ENCODE measurements at places on chromosomes 3 and 15.

- peak; percentile 98 for DNase-seq
These were observed 330.8 kb downstream of the TIGIT start for GRCh38 chr3:114624571-114625181.

GRCh38 chr15:91258415-91258759, 158.3 kb downstream of the SV2B start:
- DNase-seq, result no peak

DNA sequence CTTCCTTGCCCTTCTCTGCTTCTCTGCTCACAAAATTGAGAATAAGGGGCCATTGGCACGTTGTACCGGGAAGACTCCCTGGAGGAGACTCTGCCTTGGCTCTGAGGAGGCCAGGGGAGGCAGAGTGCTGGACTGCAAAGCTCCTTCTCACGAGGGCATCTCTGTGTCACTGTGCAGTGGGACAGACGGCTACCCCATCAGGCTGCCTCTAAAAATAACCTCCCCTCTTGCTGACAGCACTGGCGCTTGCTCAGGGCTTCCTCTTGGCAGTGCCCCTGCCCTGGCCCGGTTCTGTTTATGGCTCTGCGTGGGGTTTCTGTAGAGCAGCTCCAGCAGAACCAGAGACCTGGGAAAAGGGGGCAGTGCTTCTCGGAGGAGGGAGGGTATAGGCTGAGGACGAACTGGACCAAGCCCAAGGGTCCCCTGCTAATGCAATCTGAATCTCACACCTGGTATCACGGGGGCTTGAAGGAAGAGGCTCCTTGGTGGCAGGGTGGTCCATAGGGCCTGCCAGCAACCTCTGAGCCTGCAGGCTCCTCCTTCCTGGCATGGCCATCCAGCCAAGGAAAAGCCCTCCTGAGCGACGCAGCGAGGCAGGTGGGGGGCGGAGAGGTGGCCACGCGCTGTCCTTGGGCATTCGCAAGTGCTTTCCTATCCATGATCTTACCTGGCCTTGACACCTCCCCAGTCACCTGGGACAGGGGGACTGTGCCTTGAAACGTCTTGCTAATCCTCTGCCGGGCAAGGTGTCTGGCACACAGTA, 63.3 kb upstream of the TLE3 start:
- DNase-seq, result no peak

DNA sequence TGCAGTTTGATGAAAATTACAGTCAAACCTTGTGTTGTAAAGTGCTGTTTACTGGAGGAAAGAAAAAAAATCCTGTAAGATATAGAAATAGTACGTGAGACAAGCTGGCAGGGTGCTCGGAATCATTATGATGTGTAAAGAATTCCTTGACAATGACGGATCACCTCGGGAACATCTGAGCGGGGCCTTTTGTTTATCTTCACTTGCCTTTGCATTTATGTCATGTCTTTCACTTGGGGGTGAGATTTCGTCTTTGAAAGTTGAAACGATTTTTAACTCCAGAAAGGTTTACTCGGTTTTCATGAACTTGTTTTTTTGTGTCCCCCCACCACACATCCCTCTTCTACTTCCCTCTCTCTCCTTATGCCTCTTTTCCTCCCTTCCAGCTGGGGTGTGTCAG, 128.3 kb upstream of the VEPH1 start:
- no peak for DNase-seq

DNA sequence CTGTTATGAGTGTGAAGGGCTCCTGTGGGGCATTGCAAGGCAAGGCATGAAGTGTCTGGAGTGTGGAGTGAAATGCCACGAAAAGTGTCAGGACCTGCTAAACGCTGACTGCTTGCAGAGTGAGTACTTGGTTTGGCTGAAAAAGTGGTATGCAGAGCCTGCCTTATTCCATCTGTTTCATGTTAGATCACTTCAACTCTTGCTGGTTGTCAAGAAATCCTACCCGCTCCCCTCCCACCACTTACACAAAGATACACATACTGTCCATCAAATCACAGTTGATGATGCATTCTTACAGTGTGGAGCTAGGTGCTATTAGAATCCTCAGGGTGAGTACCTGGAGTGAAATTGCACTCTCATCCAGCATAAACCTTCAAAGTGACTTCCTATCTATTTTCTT, 272.1 kb downstream of the UNC13C start:
- DNase-seq, result no peak

DNA sequence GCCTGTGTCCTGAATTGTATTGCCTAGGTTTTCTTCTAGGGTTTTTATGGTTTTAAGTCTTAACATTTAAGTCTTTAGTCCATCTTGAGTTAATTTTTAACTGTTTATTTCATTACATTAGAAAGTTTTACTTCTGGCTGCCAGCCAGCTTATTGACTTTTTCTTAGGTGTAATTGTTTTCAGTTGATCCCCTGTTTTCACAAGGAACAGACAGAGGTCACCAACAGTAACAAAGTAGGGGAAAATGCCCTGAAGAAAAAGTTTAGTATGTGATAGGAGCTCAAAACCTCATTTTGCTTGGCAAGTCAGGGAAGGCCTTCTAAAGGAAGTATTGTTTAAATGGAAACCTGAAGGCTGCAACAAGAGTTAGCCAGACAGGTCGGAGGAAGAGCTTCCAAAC, 10.4 kb downstream of the WDR48 start:
- DNase-seq, result no peak

DNA sequence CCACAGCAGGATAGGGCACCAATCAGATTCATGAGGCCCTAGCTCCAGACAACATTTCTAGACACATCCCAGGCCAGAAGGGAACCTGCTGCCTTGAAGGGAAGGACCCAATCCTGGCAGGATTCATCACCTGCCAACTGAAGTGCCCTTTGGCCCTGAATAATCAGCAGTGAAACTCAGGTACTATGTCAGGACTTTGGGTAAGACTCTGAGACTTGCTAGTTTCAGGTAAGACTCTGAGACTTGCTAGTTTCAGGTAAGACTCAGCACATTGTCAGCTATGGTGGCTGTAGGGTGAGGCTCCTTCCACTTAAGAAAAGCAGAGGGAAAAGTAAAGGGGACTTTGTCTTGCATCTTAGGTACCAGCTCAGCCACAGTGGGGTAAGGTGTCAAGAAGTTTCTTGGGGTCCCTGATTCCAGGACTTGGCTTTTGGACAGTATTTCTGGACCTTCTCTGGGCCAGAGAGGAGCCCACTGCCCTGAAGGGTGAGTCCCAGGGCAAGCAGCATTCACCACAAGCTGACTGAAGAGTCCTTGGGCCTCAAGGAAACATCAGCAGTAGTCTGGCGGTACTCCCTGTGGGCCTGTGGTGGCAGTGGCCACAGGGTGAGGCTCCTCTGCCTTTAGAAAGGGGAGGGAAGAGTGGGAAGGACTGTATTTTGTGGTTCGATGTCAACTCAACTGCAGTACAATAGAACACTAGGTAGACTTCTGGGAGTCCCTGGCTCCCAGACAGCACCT, 13.7 kb upstream of the COL8A1 start:
- no peak for DNase-seq

DNA sequence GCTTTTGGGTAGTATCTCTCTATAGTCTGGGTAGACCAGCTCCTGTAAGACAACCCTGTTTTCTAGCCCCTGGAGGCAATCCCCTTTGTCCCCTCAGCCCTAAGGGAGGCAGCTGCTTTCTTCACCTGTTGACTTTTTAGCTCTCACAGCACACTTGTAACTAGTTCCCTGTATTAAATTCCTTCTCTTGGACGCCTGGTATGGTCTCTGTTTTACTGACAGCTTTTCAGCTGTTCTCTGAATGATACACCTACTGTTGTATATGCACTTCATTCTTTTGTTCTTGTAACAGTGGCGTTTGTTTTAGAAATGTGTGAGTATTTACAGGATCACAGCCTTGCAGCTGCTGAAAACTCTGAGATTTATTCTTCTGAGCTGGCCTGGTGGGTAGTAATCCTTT, 413.0 kb upstream of the RBMS3 start:
- no peak for DNase-seq

GRCh38 chr3:14238356-14238755, 59.7 kb downstream of the LSM3 start:
- DNase-seq, result no peak

- no peak for DNase-seq
These were observed 268.0 kb downstream of the SUCLG2 start for GRCh38 chr3:67386451-67386850.
